Adrenal gland (tissue), 19 donors: ENCODE measurements at places on chromosomes 1 and 21.

GRCh38 chr1:164773102-164773501 lies 214.1 kb downstream of the PBX1 start:
- H3K27ac ChIP-seq, result peak overlapping the region; percentile 83
- H3K36me3 ChIP-seq, result no peaks in the 10 kb centered on the region
- no peak overlapping the region for H3K4me3 ChIP-seq
- peaks cover 22% of the 10 kb centered on the region for H3K4me1 ChIP-seq

GRCh38 chr1:42319128-42319851 lies 15.7 kb downstream of the FOXJ3 start:
- no peak for DNase-seq
- H3K4me3 ChIP-seq, result no peak overlapping the region
- H3K36me3 ChIP-seq, result no peaks in the 10 kb centered on the region
- H3K27ac ChIP-seq, result no peak overlapping the region
- H3K4me1 ChIP-seq, result peaks cover 24% of the 10 kb centered on the region

GRCh38 chr1:22636927-22637326 lies 499 bp downstream of the C1QA start:
- peaks cover 4% of the 10 kb centered on the region for H3K4me1 ChIP-seq
- H3K36me3 ChIP-seq, result no peaks in the 10 kb centered on the region
- H3K4me3 ChIP-seq, result no peak overlapping the region
- no peak overlapping the region for H3K27ac ChIP-seq

DNA sequence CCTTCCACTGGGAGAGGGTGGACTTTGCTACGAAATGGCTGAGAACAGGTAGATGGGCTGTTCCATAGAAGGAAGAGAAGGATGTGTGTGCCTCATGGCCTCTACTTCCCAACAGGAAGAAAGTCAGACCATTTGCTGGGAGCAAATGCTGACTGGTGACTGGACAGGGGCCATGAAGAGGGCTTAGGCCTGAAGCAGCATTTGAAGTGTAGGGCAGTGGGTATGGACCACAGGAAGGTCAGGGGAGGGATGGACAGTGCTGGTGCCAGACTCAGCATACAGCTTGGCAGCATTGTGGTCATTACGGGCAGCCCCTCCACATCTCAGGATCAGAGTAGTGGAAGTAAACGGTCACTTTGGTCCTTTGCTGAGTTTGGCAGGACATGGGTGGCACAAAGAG lies 275.7 kb downstream of the MATN1 start:
- H3K4me3 ChIP-seq, result no peak overlapping the region
- no peaks in the 10 kb centered on the region for H3K36me3 ChIP-seq

DNA sequence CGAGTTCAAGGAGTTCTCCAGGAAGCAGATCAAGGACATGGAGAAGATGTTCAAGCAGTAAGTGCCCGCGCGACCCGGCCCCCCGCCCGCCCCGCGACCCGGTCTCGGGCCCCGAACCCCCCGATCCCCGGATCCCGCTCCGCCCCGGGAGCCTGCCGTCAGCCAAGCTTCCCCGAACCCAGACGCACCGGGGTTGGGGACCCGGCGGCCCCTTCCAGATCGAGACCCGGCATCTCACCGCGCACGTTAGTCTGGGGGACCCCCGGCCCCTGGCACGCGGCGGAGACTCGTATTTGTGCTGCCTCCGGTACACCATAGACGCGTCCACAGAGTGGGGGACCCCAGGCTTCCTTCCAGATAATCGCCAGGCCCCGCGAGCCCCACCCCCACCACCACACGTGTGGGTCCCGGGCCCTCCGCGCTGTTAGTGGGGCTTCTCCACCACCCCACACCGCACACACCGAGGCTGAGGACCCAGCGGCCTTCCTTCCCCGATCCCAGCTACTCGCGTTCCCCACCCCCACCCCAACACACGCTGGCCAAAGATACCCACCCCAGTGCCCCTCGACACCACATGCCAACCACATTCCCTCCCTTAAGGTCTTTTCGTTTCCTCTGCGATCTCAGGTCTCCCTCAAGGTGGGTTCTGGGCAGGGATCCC lies 665 bp downstream of the EFHD2 start:
- H3K4me3 ChIP-seq, result peak overlapping the region; percentile 42
- H3K36me3 ChIP-seq, result no peaks in the 10 kb centered on the region
- H3K4me1 ChIP-seq, result peaks cover 27% of the 10 kb centered on the region
- peak; percentile 16 for DNase-seq
- H3K27ac ChIP-seq, result no peak overlapping the region
- H3K27me3 ChIP-seq, result no peaks in the 10 kb centered on the region
